ENCODE measurements at places on chromosomes 6 and 20. TPM values are rescaled to one million over a fixed set of nuclear protein-coding genes. Genes with fewer than 3 reads are reported as not detected.

The ZKSCAN3 gene
- total RNA-seq, result 0.21 TPM

The NOX3 gene
- total RNA-seq, result not detected

The SLPI gene
- total RNA-seq, result 223 TPM

The NRN1 gene
- 40.8 TPM for total RNA-seq

DNA sequence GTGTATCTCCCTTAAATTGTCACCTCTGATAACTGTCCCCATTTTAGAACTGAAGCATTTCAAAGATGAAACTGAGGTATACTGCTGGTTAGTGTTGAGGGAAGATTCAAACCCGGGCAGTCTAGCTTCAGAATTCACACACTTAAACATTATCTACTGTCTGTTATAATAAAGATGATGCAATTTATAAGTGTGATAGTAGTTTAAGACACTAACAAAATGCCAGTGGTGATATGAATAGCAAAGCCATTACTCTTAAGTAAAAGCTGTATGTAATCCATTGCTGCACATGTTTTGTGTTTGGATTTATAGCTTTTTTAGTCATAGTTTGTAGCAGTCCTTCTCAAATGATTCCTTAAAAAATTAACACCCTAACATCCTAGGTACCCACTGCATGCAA lies 19.8 kb downstream of the USP45 start:
- no peak overlapping the region for H3K27ac ChIP-seq
- H3K4me3 ChIP-seq, result no peak overlapping the region
- no peak for DNase-seq
- H3K4me1 ChIP-seq, result no peaks in the 10 kb centered on the region
- H3K27me3 ChIP-seq, result no peaks in the 10 kb centered on the region
- H3K36me3 ChIP-seq, result no peaks in the 10 kb centered on the region

- H3K27ac ChIP-seq, result no peak overlapping the region
- no peaks in the 10 kb centered on the region for H3K36me3 ChIP-seq
- H3K27me3 ChIP-seq, result no peaks in the 10 kb centered on the region
These were observed 172.3 kb upstream of the HDDC2 start for GRCh38 chr6:125474061-125474460.

DNA sequence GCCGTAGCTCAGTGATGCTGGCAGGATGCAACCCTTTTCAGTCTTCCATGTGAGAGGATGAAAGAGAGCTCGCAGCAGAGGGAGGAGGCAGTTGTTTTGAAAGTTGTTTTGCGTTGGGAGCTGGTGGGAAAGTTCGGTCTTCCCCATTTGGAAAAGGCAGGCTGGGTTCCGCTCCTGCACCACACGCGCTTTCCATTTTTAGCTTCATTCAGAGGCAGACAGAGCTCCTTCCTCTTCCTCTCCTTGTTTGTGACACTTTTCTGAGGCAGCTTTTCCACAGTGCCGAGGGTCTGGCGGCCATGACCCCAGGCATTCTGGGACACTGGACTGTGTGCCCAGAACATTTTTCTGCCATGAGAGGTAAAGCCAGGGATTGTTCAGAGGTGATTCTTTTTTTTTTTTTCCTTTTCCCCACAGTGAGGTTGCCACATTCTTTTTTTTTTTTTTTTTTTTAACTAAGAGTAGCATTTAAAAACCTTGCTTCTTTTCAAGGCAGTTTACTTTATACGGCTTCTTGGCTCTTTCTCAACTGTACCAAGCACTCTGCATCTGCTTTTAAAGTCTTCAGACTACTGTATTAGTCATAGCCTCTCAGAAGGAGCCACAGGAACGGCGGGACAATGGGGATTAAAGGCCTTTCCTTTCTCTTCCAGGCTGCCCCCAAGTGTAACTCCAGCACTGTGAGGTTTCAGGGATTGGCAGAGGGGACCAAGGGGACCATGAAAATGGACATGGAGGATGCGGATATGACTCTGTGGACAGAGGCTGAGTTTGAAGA lies 1.6 kb downstream of the PRDM1 start:
- H3K36me3 ChIP-seq, result no peaks in the 10 kb centered on the region
- peaks cover 6% of the 10 kb centered on the region for H3K4me1 ChIP-seq
- peak overlapping the region; percentile 64 for H3K4me3 ChIP-seq
- DNase-seq, result no peak
- no peaks in the 10 kb centered on the region for H3K27me3 ChIP-seq
- no peak overlapping the region for H3K27ac ChIP-seq

DNA sequence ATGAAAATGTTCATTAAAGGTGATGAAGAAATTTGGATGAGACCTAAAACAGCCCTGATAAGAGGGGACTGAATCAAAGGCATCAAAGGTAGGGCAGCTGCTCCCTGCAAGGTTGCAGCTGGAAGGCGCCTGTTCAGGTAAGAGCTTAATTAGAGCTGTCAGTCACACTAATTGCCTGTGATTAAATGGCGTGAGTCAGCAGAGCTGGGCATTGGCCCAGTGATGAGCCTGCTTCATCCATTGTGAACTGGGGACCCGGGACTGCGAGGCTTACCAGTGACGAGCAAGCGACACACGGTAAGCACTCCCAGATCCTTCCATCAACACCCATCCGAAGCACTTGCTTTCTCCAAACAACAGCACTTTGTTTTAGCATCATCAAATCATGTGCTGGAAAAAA lies 621.5 kb upstream of the CDH4 start:
- no peaks in the 10 kb centered on the region for H3K36me3 ChIP-seq
- no peak overlapping the region for H3K27ac ChIP-seq
- no peak for DNase-seq
- no peak overlapping the region for H3K4me3 ChIP-seq

DNA sequence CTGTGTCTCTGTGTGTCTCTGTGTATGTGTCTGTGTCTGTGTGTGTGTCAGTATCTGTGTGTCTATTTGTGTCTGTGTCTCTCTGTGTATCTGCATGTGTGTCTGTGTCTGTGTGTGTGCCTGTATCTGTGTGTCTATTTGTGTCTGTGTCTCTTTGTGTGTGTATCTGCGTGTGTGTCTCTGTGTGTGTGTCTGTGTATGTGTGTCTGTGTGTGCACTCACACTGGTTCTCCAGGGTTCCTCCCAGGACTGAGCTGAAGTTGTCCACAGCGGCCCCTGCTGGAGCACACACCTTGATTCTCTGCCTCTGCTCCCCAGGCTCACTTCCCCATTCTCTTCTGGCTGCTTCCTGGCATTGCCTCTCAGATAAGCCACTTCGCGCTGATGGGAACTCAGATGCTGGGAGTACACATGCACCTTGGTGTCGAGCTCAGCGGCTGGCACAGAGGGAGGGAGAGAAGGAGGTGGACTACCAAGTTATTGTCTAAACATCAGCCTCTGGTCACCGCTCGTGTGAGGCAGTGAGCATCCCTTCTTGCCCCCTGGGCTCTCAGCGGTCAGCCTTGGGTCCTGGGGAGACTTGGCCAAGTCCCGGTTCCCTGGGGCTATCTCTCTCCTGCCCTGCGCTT lies 104.9 kb upstream of the NXT1 start:
- H3K27me3 ChIP-seq, result no peaks in the 10 kb centered on the region
- H3K4me1 ChIP-seq, result peaks cover 5% of the 10 kb centered on the region
- H3K36me3 ChIP-seq, result no peaks in the 10 kb centered on the region

GRCh38 chr6:166997768-166998255 lies 1.4 kb upstream of the CEP43 start:
- H3K27me3 ChIP-seq, result no peaks in the 10 kb centered on the region
- H3K27ac ChIP-seq, result no peak overlapping the region
- H3K36me3 ChIP-seq, result no peaks in the 10 kb centered on the region
- no peak for DNase-seq
- H3K4me1 ChIP-seq, result peaks cover 7% of the 10 kb centered on the region

DNA sequence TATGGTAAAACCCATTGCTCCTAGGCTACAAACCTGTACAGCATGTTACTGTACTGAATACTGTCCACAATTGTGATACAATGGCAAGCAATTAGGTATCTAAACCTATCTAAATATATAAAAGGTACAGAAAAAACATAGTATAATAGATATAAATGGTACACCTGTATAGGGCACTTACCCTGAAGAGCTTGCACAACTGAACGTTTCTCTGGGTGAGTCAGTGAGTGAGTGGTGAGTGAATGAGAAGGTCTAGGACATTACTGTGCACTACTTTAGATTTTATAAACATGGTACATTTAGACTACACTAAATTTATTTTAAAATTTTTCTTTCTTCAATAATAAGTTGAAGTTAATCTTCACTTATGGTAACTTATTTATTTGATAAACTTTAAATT lies 119.9 kb upstream of the CEP85L start:
- no peaks in the 10 kb centered on the region for H3K27me3 ChIP-seq
- no peak overlapping the region for H3K4me3 ChIP-seq
- DNase-seq, result no peak

DNA sequence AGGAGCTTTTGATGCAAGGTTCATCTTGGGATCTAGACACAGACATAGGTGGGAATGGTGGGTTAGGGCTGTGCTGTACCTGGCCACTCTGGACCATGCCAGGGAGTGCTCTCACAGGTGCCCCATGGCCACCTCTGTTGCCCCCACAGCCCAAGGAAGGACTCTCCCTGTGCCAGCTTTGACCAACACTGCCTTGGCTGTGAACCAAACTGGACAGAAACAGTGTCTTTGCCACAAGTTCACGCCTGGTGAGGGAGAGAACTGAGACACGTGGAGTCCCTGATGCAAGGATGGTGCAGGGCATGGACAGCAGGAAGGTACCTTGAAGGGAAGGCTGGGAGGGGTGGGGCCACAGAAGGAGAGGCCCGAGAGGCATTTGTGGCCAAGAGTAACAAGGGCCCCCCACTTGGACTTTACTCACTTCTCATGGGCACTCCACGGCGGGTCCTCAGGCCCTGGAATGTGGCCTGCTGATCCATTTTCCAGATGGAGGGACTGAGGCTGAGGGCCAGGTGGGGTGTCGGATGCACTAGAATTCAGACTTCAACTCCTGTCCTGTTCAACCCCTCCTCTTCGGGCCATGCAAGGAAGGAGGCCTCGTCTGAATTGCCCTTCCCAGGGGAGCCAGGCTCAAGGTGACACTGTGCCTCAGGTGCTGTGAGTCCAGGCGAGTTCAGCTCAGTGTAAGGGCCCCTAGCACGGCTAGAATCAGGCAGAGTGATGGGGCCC lies 103.3 kb downstream of the YTHDF1 start:
- H3K36me3 ChIP-seq, result no peaks in the 10 kb centered on the region
- H3K4me3 ChIP-seq, result no peak overlapping the region
- no peak for DNase-seq

- no peak for DNase-seq
- peak within 1 kb of the TSS; percentile 32 for H3K4me3 ChIP-seq
- no peaks in the 10 kb centered on the region for H3K4me1 ChIP-seq
- peaks cover 8% of the 10 kb centered on the region for H3K36me3 ChIP-seq
These were observed at the start of gene THBS2 for GRCh38 chr6:169253337-169254238. Gene THBS2 (minus strand): TSS chr6:169253846. CDS start chr6:169250784, 3,062 bp downstream.

- no peaks in the 10 kb centered on the region for H3K36me3 ChIP-seq
- H3K27me3 ChIP-seq, result no peaks in the 10 kb centered on the region
- H3K27ac ChIP-seq, result no peak overlapping the region
- H3K4me3 ChIP-seq, result no peak overlapping the region
These were observed 198.9 kb downstream of the NKAIN2 start for GRCh38 chr6:124002377-124003081.

GRCh38 chr6:82264824-82265223 lies 17.3 kb upstream of the IBTK start:
- H3K4me1 ChIP-seq, result no peaks in the 10 kb centered on the region
- no peak overlapping the region for H3K4me3 ChIP-seq
- no peak overlapping the region for H3K27ac ChIP-seq
- no peaks in the 10 kb centered on the region for H3K27me3 ChIP-seq

GRCh38 chr6:57021086-57021720 lies 25.3 kb upstream of the KIAA1586 start:
- H3K4me3 ChIP-seq, result no peak overlapping the region
- no peaks in the 10 kb centered on the region for H3K4me1 ChIP-seq
- H3K27me3 ChIP-seq, result no peaks in the 10 kb centered on the region
- H3K36me3 ChIP-seq, result no peaks in the 10 kb centered on the region
- H3K27ac ChIP-seq, result no peak overlapping the region
- DNase-seq, result no peak

- no peak for DNase-seq
- H3K36me3 ChIP-seq, result no peaks in the 10 kb centered on the region
- H3K27ac ChIP-seq, result no peak overlapping the region
- H3K27me3 ChIP-seq, result no peaks in the 10 kb centered on the region
- H3K4me3 ChIP-seq, result no peak overlapping the region
These were observed 33.5 kb upstream of the RAB23 start for GRCh38 chr6:57255451-57256169.

DNA sequence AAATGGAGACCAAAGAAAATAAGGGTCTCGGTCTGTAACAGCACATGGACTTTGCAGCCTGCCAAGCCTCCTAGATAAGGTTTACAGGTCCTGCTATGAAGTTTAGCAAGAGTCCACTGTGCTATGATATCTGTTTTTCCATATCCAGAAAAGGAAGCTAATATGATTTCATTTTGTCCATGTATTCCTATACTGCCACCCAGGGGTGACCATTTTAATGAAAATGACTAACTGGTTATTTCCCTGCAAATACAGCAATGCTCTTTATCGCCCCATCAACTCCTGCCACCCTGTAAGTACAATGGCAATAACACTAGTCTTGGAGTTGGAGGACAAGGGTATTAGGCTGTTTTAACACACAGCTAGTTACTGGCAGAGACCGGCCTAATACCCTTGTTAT lies 115.2 kb upstream of the GLP1R start:
- no peaks in the 10 kb centered on the region for H3K36me3 ChIP-seq
- no peak overlapping the region for H3K4me3 ChIP-seq
- H3K27me3 ChIP-seq, result no peaks in the 10 kb centered on the region
- H3K4me1 ChIP-seq, result no peaks in the 10 kb centered on the region
